Activated CD4-positive, alpha-beta T cell treated with anti-CD3 and anti-CD28 coated beads for 4 hours (primary cell): ENCODE measurements at places on chromosomes 7 and 10.

GRCh38 chr7:78169992-78170391, 371.4 kb downstream of the PHTF2 start:
- DNase-seq = no peak

DNA sequence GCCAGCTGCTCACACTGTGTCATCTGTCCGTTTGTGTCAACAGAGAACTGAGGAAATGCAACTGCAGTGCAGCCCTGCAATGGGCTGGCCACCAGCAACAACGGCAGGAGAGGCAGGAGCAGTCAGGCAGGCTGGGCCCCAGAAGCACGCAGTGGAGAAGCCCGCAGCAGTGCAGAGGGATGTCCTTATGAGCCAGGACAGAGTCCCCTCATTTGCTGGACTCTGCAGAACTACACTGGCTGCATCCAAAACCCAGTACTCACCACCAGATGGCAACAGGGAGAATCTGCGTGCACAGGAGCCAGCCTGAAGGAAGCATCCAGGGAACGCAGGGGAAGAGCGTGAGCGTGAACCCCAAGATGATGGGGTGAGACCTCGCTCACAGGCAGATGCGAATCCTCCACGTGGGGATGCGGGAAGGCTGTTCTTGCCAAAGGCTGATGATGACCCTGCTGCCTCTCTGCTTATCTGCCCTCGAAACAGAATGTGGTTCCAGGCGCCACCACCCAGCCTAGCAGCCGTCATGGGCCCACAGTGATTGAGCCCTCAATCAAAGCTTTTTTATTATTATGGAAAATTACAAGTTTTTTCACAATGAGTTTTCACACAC, 232.1 kb downstream of the PTPRN2 start:
- DNase-seq = no peak

DNA sequence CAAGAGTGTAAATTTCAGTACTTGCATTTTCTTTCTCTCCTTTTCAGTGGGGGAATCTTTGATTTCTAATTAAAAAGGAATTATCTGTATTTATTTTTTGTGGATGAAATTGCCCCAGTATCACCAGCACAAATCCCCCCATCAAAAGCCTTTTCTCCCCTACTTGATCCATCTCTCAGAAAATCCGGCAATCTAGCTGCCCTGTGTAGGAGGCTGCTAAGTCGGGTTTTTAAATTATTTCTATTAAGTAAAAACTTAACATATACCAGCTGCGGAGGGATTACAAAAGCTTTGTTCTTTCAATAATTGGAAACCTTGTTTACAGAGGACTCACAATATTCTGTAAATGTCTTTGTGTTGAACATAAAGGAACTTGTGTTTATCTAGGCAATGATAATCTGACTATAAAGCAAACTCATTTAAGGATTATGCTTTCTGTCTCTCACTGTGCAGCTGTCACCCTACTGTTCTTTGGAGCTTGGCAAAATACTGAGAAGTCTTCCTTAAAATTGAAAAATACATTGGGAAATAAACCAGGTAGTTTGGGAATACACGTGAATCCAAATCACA, 177.4 kb upstream of the PRR15 start:
- DNase-seq = no peak

GRCh38 chr7:64951250-64951848, 39.5 kb downstream of the ZNF117 start:
- DNase-seq = peak; percentile 7

DNA sequence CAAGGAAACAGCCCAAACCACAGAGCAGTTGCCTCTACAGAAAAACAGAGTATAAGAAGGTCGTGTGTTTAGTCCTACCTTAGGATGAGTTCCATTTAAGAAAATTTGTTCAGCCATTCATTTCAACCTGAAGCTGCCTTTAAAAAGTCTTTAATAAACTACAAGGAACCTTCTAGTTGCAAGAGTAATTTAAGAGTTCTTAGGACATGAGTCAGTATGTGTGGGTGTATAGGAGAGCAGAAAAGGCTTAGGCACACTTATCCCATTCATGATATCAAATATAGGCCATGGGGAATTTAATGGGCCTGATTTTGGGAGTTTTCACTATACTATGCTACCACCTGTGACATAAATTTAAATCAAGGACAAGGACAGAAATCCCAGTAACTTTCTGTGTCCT, 496.8 kb downstream of the TFEC start:
- no peak for DNase-seq

- DNase-seq = no peak
These were observed 145.1 kb upstream of the COL1A2 start for GRCh38 chr7:94249631-94250030.

DNA sequence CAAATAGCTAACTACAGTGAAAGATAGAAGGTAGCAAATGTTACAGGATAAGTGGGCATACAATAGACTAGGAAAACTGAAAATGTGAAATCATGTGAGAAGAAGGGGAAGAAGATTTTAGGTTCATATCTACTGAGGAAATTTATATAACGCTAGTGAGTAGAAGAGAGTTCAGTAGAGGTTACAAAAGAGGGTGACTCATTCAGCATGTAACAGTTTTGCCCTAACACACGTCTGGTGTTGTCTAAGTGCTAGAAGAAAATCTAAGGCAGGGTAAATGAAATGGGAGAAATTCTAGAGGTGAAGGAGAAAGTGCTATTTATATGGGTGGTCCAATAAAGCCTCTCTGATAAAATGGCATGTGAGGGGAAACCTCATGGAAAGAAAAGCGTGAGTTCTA, 731.4 kb upstream of the POT1 start:
- DNase-seq = no peak

DNA sequence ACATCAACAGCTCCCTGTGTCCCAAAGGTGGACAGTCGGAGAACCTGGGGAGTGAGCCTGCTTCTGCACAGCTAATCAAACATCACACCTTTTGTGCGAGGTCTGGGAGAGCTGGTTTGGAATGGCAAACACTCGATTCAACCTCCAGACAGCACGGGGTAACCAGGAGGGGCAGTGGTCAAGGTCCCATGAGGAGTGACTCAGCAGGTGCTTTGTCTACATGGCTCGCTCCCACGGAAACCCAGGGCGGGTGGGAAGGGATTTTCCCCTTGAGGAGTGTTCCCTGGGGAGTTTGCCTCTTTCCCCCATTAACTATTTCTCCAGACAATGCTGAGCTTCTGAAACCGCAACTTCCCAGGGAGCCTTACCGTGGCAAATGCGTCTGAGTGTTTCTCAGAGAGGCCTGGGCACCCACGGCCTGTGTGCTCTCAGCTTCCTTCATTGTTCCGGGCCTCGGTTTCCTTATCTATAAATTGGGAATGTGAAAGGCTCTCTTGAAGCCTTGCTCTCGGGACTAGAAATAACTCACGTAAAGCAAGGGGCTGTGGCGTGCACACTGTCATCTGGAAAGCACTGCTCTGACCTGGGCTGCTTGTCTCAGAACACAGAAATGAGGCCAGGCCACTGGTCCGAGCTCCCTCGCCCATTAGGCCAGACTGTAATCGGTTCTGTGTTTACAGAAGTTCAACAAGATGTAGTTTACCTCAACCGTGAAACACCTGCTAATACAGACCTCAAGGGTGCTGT, 14.0 kb upstream of the GTPBP4 start:
- DNase-seq = no peak

DNA sequence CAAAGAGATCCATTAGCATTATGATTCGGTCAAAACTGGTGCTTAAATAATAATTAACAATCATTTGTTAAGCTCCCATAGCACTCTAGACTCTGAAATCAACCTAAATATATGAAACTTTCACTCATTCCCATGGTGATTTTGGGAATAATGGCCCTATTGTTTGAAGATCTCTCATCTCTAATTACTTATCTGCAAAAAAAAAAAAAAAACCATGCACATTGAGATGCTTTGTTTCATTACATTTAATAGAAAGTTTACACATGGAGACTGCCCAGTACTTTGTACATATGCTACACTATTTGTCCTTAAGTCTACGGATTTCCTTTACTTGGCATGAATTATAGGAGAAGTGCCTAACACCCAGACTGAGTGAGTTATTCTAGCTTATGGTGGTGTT, 280.6 kb upstream of the MEOX2 start:
- DNase-seq = no peak

DNA sequence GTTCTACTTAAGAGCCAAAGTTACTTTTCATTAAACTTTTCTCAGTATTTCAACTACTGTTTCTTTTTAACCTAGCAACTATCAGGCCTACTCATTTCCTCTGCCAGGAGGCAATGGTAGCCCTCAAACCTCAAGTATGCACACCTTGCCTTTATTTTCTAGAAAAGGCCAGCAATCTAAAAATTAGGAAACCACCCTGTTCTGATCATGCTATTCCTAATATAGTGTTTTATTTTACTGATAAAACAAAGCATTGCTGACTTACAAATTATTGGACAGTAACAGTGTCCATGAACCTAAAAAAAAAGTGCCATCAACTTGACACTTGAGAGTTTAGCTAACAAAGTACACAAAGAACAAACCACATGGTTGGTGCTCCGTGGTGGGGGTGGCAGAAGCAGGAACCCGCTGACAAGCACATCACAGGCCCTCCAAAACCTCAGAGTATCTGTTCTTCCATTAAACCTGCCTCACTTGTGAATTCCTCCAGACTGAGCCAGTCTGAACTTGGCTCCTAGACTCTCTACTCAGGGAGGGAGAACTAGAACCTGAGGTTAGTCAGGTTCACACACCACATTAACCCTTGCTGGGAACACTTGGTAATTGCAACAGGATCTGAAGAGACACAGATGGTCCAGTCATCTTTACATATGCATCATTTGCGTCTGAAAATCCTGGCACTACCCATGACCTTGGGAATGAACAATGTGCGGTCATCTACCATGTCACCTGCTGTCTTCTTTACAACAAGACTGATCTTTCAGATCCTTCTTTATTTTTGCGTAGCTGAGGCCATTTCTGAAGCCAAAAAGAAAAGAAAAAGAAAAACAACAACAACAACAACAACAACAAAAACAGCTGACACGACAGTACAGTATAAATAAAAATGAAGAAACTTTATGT, 31.9 kb downstream of the PIP4K2A start:
- DNase-seq = peak; percentile 38

GRCh38 chr7:6451224-6451705, 3.5 kb upstream of the DAGLB start:
- DNase-seq = no peak

- DNase-seq = no peak
These were observed 92.6 kb downstream of the JMJD1C start for GRCh38 chr10:63373176-63373575.
